ENCODE measurements at places on chromosomes 4 and X. TPM values are rescaled to one million over a fixed set of nuclear protein-coding genes. Genes with fewer than 3 reads are reported as not detected.

The FABP2 gene
- 0.09 TPM for total RNA-seq

The VCX3B gene
- not detected for total RNA-seq

The COL4A5 gene
- total RNA-seq = 4.0 TPM

The GPR119 gene
- not detected for total RNA-seq

The DDX60 gene
- total RNA-seq = 8.2 TPM

The WNK3 gene
- 11.7 TPM for total RNA-seq

The ANXA10 gene
- 45.2 TPM for total RNA-seq

The SPATA4 gene
- total RNA-seq = not detected

The KLHL13 gene
- total RNA-seq = 1.4 TPM

The TBC1D8B gene
- total RNA-seq = 7.1 TPM

The GPM6B gene
- 1.6 TPM for total RNA-seq

The MAGEC3 gene
- total RNA-seq = not detected

The MAGEA9B gene
- not detected for total RNA-seq

The STOX2 gene
- 3.7 TPM for total RNA-seq
